ENCODE measurements at places on chromosomes 11 and 22.

DNA sequence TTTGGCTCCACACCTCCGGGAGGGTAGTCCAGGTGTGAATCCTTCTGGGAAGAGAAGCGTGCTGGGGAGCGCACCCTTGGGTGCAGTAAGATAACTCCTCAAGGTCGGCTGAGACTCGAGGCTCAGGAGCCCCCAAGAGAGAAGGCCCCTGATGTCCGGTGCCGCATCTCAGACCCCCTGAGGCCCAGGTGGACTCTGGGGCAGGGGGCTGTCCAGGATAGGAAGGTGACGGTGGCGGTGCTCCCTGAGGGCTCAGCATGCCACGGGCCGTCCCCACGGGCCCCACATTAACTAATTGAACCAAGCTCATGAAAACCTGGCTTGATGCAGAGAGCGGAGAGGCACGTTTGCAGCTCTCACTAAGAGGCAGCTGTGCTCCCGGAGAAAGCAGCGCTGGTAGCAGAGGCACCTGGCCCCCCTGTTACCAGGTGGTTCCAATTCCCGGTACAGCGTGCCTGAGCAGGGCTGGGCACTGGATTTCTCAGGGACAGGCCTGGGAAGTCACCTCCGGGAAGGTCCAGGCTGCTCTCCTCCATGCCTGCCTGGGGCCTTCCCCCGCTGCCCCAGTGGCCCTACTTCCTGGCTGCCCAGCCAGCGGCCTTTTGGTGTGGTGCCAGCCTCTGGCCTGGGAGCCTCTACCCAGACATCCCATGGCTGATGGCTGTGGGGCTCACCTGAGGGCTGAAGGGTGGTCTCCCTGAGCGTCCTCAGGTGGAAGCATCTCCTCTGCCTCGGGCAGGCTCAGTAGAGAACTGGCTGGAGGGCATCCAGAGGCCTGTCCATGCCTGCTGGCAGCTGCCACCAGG is 1.1 kb downstream of the KCNQ1 start:
- no peak for DNase-seq

DNA sequence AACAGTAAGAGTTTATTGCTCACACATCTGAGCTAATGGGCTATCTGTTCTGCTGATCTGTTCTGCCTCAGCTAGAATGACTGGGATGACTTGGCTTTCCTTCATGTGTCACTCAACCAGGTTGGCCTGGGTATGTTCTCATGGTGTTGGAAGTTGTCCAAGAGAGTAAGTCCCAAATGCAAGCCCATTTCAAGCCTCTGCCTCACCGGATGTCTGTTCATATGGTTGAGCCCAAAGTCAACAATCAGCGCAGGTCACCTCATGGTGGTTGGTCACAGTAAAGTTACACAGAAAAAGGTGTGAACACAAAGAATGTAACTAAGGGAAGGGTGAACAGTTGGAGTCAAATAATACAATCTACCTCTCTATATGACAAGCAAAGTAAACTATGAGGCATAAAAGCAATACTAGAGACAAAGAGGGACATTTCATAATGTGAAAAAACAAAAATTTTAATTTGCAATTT is 1.9 kb downstream of the GDPD4 start:
- no peak for DNase-seq

DNA sequence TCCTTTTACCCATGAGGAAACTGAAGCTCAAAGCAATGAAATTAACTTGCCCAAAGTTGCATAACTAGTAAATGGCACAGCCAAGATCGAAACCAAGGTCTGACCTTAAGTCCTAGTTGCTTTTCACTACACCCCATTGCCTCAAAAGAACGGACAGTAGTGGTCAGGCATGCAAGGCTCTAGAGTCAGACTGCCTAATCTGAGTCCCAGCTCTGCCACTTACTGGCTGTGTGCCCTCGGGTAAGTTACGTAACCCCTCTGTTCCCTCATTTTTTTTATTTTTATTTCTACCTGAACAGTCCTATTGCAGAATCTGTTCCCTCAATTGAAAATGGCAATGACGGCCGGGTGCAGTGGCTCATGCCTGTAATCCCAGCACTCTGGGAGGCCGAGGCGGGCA is 9.6 kb downstream of the CYB561A3 start:
- DNase-seq: no peak

- no peak for DNase-seq
Observed at GRCh38 chr22:33922349-33922681, 2.0 kb upstream of the LARGE1 start.

DNA sequence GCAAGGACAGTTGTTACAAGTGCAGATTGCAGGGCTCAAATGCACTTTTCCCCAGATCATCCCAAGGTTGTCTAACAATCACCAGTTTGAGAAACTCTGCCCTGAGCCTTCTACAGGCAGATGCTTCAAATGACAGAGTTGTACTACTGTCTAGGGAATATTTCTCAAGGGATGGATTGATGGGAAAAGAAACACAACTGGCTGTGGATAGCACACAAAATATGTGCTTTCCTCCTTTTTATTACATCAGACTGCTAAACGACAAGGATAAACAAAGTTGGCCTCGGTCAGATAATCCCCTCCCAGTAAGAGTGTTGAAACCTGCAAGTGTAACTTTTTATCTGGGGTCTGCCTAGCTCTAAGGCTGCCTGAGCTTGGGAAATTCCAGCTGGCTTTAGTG is 46.6 kb upstream of the SORL1-AS1 start:
- no peak for DNase-seq

DNA sequence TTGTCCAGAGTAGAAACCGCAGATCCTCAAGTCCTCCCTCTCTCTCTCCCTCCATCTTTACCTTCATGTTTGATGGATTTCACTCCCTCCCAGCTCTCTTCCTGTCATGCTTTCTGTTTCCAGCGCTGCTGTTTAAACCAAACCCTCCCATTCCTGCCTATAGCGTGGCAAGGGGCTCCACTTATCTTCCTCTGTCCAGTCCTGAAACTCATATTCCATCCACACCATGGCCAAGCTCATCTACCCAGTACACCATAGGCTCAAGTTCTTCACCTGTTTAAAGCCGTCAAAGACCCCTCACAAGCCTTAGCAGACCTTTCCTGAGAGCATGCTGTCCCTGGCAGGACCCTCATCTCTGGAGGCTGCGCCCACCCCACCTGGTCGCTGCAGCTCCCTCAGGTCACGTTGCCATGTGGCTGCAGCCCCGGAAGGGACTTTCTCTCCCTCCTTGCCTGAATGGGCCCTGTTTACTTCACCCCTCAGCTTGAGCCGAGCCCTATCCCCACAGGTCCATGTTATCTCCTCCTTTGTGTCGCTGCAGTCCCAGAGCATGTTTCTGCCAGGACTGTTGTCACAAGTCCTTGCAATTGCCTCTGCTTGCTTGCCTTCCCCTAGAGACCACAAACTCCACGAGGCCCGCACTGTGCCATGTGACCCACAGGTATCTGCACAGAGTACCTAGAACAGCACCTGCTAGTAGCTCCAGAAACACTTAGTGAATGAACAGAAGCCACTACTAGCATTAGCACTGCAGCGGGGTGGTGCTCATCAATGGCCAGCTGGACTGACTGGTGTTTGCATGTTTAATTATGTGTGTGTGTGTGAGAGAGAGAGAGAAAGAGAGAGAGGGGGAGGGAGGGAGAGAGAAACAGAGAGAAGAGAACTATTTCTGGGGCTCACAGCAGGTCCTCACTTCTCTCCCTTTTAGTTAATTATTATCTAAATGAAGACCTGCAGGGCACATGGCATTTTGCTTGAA is 149.4 kb upstream of the SNX19 start:
- no peak for DNase-seq

- no peak for DNase-seq
Observed at GRCh38 chr11:44605068-44605708, 39.7 kb downstream of the CD82 start.

- no peak for DNase-seq
Observed at GRCh38 chr11:125494974-125495725, 915 bp downstream of the FEZ1 start.

- no peak for DNase-seq
Observed at GRCh38 chr11:119764108-119764868, 35.3 kb upstream of the NECTIN1 start.

DNA sequence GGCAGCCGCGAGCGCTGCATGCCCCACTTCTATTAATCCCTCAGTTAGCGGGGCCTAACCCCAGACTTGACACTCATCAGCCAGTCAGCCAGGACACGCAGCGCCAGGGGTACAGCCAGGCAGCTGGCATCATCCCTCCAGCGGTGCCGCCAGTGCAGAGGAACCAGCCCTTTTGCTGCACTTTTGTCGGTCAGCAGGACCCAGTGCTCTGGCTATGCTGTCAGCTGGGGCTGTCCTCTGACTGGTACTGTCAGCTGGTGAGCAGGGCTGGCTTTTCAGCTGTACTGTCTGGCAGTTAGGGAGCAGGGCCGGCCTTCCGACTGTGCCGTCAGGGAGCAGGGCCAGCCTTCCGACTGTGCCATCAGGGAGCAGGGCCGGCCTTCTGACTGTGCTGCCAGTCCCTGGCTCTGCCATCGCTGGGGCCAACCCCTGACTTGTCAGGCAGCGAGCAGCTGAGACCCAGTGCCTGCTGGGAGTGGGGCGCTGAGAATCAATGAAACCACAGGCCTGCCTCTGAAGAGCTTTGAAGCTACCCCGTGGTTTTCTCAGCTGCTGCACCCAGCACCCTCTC is 115.4 kb downstream of the KIAA1671 start:
- no peak for DNase-seq

DNA sequence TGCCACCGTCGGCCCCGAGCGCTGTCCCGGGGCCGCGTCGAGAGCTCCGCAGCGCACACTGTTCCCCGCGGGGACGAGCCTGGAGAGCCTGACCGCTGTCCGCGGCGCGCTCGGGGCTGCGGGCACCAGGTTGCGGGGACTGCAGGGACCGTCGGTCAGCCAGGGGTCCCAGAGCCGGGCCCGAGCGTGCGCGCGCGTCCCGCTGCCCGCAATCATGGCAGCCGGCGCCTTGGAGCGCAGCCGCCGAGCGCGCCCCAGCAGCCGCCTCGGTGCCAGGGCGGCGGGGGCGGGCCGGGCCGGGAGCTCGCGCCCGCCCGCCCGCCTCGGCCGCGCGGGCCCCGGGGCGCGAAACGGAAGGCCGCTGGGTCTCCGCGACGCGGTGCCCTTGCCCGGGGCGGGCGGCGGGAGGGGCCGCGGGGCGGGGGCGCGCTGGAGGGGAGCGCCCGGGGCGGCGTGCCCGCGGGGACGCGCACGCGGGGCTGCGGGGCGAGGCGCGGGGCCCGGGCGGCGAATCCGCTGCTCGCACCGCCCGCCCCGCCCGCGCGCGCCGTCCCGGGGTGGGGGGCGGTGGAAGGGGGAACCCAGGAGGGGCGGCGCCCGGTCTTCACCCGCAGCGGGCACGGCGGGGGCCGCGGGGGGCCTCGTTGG is 79.4 kb upstream of the PPARA start:
- DNase-seq: no peak

DNA sequence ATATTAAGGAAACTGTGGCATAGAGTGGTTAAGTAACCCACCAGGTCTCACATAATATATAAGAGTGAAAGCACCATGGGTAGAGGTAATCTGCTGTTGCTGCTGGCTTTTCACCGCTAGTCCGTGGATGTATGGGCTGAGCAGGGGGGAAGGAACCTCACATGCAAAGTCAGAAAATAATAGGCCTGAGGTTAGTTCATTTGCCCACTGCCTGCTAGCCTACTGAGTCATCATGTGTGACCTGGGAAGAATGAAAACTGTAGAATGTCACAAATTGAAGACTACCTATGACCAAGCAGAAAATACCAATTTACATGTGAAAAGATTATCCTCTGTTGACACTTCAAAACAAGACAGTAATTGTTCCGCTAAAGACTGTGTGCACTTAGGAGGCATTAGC is 560.1 kb upstream of the FAT3 start:
- DNase-seq: no peak

DNA sequence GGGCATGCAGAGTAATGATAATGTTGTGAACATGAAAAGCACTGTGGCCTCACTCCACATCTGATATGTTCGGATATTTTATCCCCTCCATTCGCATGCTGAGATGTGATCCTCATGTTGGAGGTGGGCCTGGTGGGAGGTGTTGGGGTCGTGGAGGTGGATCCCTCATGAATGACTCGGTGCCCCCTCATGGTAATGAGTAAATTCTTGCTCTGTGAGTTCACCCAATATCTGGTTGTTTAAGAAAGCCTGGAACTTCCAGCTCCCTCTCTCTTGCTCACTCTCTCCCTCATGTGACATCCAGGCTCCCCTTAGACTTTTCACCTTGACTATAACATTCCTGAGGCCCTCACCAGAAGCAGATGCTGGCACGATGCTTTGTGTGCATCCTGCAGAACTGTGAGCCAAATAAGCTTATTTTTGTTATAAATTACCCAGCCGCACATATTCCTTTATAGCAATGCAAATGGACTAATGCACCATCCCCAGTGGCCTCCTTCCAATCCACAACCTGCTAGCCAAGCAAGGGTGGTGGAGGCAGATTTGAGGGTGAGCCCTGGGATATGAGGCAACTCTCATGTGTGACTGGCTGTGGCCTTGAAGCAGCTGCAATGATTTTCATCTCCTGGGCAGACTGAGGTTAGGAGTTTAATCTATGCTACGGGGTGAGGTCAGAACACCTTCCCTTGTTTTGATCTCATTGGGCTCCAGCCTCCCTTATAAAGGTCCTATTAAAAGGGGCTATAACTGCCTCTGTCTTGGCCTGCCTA is 276.5 kb downstream of the ETS1 start:
- DNase-seq: no peak

Measured in stimulated activated CD4-positive, alpha-beta T cell treated with anti-CD3 and anti-CD28 coated beads, Interleukin-1b, Interleukin-23, amount 100 ng/mL, for 1 hour (primary cell).